ENCODE measurements at places on chromosomes 7 and 10. TPM values are rescaled to one million over a fixed set of nuclear protein-coding genes. Genes with fewer than 3 reads are reported as not detected.

PAX4 gene
- polyA plus RNA-seq, result not detected

TWIST1 gene
- polyA plus RNA-seq, result 0.31 TPM

CAMK2G gene
- 38.7 TPM for polyA plus RNA-seq

OR9A2 gene
- polyA plus RNA-seq, result not detected

TFEC gene
- 1.7 TPM for polyA plus RNA-seq

PRSS37 gene
- 0.89 TPM for polyA plus RNA-seq

MAGI2 gene
- 7.3 TPM for polyA plus RNA-seq

DNA sequence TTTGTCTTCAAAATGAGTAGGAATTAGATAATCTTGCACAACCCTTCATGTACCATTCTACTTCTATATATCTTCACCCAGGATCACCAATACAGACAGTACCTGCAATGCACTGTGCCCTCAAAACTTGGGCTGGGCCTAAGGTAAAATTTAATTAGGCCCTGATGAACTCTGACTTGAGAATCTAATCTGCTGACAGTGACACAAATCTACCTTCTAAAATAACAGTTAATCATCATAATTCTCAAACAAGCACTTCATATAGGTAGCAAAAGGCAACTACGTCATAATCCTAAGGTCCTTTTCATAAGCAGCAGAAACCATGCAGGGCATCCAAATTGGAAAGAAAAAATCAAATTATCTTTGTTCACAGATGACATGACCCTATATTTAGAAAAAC is 4.1 kb downstream of the ZNF25 start:
- no peak for DNase-seq

GRCh38 chr10:89173075-89173474 is 34.0 kb downstream of the CH25H start:
- DNase-seq, result no peak

GRCh38 chr10:1591742-1592141 is 145.6 kb downstream of the ADARB2 start:
- no peak for DNase-seq

DNA sequence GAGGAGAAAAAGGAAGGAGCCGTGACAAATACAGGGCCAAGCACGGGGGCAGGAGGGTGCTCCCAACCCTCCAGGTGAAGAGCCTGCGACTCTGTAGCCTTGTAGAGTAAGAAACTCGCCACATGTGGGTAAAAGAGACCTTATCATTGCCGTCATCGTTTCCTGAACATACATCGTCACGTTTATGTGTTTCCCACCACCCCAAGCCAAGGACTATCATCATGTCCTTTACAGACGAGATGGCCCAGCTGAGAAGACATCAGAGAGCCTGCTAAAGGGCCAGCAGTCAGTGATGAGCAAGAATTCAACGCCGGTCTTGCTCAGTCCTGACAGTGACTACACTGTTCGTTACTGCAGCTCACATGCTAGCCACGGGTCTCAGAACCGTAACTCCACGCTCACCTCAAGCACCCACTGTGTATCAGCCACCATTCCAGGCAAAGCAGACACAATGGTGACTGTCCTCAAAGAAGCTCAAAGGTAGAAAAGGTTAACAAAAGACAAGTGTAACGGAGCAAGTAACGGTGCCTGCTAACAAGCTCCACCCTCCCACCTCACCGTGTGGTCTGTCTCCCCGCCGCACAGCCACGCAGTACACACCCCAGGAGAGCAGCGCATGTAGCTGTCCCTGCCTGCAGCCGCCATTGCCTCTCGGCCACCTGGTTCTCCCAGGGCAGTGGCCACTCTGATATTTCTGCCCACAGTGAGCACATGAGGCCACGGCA is 147.8 kb downstream of the MAD1L1 start:
- DNase-seq, result no peak

GRCh38 chr7:96181174-96181573 is 140.7 kb downstream of the SLC25A13 start:
- DNase-seq, result no peak

DNA sequence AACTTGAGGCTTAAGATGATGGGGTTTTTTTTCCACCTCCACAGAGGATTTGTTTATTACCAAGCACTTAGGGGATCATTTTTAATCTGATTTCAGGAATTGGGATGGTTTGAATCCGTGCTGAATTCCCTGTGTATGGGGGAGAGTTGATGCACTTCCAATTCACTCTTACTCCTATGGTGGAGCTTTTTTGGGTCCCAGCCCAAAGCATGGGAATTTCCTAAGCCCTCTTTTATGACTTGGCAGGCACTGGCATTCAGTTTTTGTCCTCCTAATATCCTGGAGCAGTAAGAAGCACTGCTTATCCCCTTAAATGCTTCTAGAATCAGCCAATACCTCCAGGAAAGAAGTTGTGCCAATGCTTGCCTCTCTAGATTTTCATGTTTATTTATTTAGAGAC is 78.7 kb downstream of the HYCC1 start:
- DNase-seq, result no peak

DNA sequence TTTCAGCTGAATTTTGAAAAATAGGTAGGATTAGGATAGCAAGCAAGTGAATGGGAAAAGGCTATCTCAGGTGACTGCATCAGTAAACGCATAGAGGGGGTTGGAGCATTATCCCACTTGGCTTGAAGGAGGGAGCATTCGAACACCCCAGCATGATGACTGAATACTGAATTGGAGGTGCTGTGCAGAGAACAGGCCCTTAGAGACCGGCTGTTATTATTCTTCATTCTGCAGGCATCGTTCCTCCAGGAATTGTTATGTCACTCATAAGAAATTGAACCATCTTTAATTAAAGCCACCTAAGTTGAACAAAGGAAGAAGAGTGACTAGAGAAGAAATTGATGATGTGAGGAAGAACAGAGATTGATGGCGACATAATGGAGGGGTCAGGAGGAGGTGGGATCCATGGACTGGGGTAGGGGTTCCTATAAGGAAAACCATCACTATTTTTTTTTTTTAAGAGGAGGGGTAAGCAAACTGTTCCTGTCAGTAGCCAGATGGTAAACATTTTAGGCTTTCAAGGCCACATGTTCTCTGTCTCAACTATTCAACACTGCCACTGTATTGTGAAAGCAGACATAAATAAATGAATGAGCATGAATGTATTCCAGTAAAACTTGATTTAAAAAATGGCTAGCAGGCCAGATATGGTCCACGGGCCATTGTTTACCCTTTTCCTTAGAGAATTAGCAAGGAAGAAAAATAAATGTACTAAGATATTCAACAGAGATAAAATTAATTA is 264.7 kb upstream of the TAC1 start:
- DNase-seq, result no peak

DNA sequence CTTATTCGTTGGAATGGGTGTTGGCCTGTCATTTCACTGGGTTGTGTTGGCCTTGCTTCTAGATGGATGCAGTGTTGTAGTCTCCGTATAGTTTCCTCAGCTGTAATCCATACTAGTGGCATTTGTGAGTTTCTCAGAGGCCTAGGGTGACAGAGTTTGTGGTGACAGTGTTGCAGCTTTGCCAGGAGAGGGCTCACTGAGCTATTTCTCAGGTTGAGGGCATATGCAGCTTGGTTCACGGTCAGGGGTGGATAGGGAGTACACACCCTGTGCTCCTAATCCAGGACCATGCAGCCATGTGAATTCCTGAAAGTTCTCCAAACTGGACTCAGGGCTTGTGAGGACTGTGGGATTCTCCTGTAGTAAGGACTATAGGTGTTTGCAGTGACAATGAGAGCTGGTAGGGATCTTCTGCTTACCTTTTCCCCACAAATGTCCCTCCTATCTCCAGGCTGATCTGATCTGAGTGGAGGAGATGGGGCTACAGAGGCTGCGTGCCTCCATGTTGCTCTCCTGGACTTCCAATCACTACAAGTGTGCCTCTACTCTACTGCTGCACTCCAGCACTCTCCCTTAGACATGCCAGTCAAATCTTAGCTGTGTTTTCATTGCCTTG is 229.0 kb downstream of the STK31 start:
- no peak for DNase-seq

GRCh38 chr10:74079028-74079935 is 71.3 kb downstream of the AP3M1 start:
- DNase-seq, result no peak

DNA sequence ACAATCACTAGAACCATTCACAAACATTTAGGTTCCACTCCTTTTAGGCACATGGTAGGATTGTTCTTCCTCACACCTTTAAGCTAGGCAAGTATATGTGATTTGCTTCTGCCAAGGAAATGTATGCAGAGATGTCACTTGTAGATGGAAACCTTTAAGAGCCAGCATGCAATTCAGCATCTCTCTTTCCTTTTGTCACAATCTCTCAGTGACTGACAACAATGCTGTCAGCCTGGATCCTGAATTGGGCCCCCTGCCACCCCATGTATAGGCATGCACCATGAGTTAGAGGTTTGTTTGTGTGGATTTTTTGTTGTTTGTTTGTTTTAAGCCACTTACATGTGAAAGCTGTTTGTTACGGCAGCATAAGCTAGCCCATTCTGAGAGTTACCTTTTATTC is 169.6 kb upstream of the PDE1C start:
- no peak for DNase-seq

DNA sequence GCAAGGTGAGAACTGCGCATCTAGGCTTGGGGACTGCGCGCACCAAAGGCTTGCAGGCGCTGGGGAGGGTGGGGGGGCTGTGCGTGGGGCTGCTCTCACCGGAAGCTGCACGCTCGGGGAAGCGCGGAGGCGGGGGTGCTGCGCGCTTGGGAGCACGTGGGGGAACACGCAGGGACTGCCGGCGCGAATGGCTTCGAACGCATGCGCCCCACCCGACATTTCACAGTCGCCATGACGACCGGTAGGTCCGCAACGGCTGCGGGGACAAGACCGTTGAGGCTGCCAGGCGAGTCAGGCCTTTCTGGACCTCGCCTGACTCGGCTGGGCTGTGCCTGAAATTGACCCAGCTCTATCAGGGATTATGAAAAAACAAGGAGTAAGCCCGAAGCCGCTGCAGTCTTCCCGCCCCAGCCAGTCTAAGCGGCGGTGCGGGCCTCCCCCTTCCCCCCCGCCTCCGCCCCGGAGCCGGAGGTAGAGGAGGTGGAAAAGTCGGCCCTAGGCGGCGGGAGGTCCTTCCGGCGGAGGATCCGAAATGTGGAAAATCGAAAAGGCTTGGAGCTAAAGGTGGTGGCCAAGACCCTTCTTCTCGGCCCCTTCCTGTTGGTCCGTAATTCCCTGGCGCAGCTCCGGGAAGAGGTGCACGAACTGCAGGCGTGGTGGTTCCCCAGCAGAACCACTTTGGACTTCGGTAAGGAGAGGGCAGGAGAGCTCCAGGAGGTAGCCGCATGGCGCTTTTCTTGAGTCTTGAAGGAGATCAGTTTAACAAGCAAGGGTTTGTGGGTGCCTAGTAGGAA is 34.9 kb upstream of the STEAP1 start:
- DNase-seq, result peak; percentile 28

- no peak for DNase-seq
Measured at GRCh38 chr10:77862595-77862994, 64.0 kb downstream of the DLG5 start.

- no peak for DNase-seq
Measured at GRCh38 chr7:40611095-40611871, 476.5 kb downstream of the SUGCT start.

GRCh38 chr7:98125759-98126158 is 19.1 kb downstream of the LMTK2 start:
- DNase-seq, result no peak

GRCh38 chr7:23530405-23530804 is 1.4 kb downstream of the TRA2A start:
- DNase-seq, result peak; percentile 50

- DNase-seq, result no peak
Measured at GRCh38 chr7:154503962-154504550, 451.9 kb downstream of the DPP6 start.

- no peak for DNase-seq
Measured at GRCh38 chr10:23001901-23002516, 74.2 kb downstream of the ARMC3 start.

DNA sequence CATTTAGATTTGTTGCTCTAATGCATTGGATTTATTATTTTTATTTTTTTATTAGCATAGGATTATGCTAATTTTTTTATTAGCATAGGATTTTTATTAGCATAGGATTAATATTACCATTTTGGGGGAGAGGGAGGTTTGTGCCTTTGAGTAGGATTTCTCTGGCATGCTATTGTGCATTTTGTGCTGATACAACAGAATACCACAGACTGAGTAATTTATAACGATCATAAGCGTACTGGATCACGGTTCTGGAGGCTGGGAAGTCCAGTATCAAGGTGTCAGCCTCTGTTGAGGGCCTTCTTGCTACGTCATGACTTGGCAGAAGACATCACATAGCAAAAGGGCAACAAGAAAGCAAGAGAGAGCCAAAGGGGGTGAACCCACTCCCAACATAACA is 187.5 kb downstream of the XPNPEP1 start:
- no peak for DNase-seq

DNA sequence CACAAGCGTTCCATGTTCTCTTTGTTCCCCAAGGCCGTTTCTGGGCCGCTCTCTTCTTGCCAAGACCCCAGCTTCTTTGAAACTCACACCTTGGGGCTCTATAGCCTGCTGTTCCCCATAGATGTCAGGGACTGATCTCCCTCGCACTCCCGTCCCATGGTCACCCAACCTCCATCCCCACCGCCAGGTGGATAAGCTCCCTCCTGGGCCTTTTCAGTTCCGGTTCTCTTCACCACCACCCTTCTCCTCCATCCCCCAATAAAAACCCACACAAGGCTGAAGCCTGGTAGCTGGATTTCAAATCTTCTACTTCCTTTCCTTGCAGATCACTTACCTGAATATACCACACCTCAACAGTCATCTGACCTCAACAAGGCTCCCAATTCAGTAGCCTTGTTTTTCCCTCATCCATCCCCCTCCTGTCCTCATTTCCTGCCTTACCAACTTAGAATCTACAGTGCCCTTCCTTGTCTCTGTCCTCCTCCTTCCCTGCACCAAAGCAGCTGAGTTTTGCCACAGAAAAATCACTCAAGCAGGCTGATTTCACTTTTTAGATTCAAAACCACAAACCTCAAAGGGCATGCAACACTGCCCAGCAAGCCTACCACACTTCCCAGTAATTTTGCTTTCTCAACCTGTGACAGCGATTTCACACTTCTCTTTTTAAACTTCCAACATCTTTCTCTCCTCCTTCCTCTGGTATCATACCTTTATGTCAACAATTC is 7.7 kb downstream of the SLC37A3 start:
- no peak for DNase-seq

GRCh38 chr10:115964827-115965226 is 308.2 kb downstream of the GFRA1 start:
- no peak for DNase-seq

DNA sequence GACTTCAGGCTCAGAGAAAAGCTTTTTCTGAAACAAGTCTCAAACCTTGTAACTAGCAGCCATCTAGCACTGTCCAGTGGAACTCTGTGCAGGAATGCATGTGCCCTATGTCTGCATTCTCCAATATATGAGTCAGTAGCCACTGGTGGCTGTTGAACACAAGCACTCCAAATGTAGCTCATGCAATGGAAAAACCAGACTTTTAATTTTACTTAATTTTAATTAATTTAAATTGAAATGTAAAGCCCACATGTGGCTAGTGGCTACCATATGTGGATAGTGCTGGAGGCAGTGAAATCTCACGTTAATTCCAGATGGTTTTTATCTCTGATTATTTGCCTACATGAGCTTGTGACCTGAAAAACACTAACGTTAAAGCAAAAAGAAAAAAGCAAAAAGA is 225.1 kb downstream of the GATA3 start:
- DNase-seq, result no peak

All from right lung (tissue), 10 donors.